ENCODE measurements at places on chromosomes 3 and 15.

GRCh38 chr3:102024270-102024904, 175.1 kb downstream of the NFKBIZ start:
- DNase-seq: no peak

DNA sequence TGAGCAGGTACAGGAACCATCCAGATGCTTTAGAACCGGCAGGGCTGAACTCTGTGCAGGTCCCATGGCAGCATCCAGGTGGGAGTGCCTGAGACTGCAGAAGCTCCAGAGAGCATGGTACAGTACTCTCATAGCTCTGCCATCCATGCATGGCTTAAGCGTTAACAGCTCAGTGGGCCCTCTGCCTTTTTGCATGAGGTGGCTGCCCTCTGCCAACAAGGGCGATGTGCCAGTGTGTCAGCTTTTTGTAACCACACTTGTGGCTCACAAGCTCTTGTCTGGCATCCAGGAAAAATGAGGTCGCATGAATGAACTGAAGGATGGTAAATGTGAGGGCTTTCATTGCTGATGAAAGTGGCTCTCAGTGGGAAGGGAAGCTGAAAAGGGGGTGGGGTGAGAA, 950.1 kb downstream of the DIPK2A start:
- DNase-seq: no peak

DNA sequence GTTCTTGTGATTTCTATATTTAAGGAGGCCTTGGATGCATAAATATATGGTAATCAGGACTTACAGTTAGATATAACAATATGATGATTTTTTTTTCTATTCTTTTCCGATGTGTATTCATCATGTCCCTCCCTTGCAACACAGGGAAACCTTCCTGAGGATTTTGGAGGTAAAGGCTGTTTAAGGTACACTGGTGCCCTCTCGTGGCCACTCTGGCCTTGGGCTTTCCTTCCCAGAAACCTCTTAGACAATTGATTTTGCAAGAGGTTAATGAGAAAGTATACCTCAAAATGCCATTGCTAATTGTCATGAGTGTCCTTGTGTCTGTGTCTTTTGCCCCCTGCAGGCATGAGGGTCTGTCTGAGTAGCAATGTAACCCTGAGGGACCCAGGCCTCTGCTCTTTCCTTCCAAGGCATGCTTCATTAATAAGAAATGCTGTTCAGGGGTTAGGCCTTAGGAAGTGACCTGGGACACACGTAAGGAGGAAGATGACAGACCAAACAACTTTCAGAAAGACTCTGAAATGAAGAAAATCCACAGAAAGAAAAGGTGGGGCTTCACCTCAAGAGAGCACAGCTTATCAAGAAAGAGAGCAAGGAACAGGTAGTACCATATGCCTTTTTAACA, 70.3 kb upstream of the PPP2R3A start:
- DNase-seq: peak; percentile 59

DNA sequence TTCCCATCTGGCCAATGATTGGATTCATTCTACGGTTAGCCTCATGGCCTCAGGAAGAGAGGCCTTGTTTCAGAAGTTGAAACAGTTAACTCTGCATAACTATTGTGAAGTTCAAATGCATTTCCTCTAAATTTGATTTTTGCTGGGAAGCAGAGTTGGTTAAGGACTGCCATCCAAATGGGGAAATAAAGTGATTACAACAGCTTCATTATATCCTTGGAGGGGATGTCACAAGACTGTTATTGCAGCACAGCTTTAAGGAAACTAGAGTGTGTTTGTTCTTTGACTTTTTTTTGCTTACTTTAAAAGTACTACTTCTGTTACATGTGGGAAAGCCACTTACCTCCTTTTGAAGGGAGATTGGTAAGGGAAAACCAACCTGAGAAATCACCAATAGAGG, 164.8 kb downstream of the AKAP13 start:
- DNase-seq: no peak

DNA sequence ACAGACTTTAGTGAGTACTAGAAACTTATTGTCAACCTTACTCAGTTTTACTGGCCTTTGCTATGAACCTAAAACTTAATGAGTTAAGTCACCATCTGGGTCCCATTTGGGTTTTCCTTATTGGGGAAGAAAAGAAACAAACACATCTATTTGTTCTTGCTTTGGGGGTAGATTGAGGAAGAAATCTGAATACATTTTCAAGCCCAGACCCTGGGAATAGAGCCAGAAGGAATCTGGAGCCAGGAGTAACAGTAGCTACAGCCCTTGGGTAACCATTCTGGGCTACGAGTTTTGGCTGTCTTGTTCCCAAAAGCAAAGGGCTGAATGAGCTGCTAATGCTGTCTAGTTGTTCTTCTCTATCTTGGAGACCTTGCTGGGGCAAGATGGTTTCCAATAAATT, 16.5 kb downstream of the SLC12A1 start:
- DNase-seq: no peak

DNA sequence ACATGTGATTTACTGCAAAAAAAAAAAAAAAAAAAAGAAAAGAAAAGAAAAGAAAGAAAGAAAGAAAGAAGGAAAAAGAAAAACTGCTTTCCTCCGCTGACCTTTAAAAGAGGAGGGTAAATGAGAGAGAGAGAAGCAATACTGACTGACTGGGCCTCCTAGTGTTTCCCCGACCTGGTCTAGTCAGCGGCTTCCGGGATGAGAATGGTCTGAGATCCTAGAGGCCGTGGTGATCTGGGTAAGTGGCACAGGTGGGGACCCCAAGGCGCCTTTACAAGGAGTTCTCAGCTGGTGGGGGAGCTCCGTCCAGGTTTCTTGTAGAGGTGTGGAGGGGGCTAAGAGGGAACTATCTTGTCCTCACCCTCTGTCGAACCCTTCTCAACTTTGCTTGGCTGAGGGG, 223.1 kb downstream of the MEIS2 start:
- no peak for DNase-seq

GRCh38 chr15:85488997-85489396, 108.6 kb downstream of the AKAP13 start:
- DNase-seq: no peak

- no peak for DNase-seq
Measured at GRCh38 chr15:48682942-48683651, 37.6 kb upstream of the FBN1 start.

DNA sequence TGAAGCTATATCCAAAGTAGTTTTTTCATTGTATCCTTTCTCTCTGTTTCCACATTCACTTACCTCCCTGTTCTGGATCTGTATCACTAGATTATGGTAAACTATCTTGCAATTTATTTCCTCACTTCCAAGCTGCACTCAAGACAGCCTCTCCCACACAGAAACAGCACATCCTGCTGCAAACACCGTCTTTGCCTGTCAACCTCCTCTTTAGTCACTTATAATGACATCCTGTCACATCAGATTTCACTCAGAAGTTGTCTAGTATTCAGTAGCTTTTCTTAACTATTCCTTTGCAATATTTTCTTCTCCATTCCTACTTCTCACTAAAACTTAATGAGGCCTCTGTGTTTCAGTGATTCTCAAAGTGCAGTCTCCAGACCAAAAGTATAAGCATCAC, 490.8 kb downstream of the IGSF11 start:
- no peak for DNase-seq

DNA sequence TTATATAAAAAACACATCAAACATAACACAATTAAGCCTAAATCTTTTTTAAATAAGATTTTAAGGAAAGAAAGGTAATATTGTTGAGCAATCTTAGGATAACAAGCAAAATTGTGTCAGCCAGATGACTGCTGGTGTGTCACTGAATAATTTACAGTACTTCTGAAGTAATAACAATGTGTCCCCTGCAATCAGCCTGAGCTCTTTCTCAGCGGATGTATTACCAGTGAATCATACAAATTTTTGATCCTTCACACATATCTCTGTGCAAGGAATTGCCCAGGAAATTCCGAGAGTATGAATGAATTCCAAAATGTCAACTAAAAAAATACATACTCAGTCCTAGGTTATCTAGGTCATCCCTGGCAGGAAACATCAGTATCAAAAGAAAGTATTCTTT, 76.6 kb upstream of the PTX3 start:
- peak; percentile 79 for DNase-seq

DNA sequence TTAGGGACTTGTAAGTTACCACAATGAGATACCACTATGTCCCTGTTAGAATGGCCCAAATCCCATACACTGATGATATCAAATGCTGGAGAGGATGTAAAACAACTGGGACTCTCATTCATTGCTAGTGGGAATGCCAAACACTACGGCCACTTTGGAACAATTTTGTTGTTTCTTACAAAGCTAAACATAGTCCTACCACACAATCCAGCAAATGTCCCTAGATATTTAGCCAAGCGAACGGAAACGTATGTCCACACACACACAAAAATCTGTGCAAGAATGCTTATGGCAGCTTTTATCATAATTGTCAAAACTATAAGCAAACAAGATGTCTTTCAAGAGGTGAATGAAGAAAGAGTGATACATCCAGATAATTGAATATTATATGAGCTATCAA, 271.2 kb downstream of the CD47 start:
- DNase-seq: no peak

- no peak for DNase-seq
Measured at GRCh38 chr15:85584872-85585271, 204.5 kb downstream of the AKAP13 start.

GRCh38 chr3:117238806-117239205, 529.2 kb downstream of the TUSC7 start:
- no peak for DNase-seq

GRCh38 chr15:70159713-70160009, 61.9 kb upstream of the TLE3 start:
- DNase-seq: no peak

DNA sequence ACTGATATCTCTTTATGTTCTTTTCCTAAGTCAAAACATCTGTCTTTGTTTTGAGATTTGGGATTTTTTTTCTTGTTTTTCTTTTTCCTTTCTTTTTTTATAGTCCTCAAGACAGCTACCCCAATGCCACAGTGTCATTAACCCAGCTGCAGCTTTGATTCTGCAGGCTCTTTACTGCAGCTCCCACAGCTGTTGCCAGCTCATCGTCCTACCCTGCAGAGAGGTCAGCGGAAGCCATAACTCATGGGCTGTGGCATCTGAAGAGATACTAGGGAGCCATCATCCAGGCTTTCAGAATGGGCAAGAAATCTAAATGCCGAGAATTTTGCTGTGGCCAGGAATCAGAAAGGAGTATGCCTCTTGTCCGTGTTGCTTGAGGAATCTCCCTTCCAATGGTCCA, 44.3 kb upstream of the SLC24A5 start:
- DNase-seq: no peak

DNA sequence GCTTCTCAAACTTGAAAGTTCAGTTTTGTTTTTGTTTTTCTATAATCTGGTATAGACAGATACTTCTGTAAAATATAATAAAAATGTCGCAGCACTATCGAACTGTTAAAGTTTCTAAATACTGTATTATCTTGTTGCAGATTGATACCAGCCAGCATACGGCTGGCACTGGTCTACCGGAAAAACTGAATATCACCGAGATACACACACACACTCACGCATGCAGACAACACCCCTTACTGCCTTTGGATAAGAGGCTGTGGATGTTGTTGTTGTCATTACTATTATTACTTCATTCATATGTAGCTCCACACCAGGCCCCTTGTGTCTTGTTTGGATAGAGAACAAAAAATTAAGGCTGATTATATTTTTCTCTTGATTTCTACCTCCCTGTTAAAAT, 32.4 kb downstream of the MAP6D1 start:
- no peak for DNase-seq

- DNase-seq: no peak
Measured at GRCh38 chr3:128335621-128336296, 130.9 kb downstream of the DNAJB8 start.

GRCh38 chr15:35126236-35126635, 41.1 kb upstream of the NANOGP8 start:
- no peak for DNase-seq

DNA sequence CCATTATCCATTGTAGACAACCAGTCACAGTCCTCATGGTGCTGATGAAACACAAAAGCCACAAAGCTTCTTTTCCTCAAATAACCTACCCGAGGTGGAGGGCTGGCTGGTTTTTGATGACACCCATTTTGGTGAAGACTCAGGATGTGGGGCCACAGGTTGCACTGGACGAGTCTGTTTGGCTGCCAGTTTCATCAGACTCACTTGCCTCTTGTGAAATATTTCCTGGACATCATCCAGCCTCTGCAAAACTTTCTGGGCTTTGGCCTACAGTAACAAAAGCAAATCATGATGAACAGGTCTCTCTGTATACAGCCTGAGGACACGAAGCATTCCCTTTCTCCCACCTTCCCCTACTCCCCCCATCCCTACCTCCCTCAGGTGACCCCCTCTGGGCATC, 42.2 kb downstream of the B3GNT5 start:
- DNase-seq: peak; percentile 72

DNA sequence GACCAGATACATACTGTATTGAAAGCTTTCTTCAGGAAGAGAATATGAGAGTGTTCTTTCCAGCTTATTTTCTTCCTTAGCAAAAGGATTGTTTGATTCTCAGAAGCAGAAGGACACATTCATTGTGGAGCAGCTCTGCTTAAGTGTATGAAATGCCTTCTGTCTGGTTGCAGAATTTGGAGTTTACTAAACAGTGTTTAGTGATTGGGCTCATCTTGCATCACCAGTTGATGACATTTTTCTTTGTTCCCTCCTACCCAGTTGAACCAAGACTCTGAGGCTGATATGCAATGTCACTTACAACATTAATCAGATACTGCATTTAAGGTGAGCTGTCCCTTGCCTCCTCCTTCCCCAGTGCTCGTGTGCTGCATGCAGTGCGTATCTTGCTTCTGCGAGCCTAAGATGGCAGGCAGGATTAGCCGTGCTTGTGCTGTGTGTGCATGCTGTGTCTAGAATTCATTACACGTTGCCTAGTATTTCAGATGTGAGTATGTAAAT, 18.4 kb downstream of the ZBTB38 start:
- no peak for DNase-seq

DNA sequence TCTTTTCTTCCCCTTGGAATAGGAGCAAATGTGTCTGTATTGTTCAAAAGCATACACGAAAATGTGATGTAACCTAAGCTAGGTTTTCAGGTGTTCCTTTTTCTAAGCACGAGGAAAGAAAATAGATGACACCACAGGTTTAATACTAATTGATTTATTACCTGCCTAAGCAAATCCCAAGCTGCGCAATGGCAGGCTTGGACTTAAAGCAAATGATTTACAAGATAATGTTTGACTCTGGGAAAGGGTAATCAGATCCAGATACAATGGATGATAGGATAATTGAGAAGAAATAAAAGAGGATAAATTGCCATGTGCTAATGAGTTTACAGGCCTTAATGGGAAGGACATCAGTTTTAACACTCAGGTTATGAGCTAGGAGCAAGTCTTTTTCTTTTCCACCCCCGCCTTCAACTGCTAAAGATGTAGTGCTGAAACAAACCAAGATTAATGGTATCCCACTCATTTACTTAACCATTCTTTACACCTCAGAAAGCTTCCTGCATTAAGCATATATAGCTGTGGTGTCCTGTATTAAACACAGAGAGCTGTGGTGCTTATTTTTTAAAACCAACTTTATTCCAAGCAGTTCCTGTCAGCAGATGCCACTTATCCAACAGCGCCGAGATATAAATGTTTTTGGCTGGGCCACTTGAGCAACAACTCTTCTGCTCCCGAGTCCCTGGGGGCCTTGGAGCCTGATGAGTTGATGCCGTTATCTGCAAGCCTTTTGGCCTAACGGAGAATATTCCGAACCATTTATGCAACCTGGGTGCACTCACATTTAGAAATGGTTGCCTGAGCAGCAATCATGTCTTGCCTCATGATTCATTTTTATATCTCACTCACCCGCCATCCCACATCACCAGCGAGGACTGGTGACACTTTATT, 205.5 kb downstream of the MECOM start:
- DNase-seq: no peak
